ENCODE measurements at places on chromosomes 6 and 20.

- no peak for DNase-seq
Observed at GRCh38 chr6:115592025-115592424, 468.7 kb downstream of the FRK start.

DNA sequence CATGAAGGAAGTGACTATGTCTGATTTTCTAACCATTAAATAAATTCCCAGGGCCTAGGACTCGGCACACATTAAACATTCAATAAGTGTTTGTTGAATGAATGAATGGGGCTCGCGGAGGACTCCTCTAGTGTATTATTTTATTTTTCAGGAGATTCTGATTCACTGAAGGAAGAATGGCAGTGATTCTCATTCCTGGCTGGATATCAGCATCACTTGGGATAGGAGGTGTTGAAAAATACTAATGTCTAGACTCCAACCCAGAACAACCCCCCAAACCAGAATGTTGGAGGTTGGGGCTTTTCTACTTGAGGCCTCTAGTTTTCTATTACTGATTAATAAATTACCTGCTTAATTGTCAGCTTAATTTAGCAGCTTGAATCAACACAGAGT is 195.4 kb downstream of the BTBD3 start:
- DNase-seq = no peak

- no peak for DNase-seq
Observed at GRCh38 chr6:107816818-107817217, 7.3 kb downstream of the SCML4 start.

- no peak for DNase-seq
Observed at GRCh38 chr20:17617212-17617867, 47.5 kb downstream of the DSTN start.

DNA sequence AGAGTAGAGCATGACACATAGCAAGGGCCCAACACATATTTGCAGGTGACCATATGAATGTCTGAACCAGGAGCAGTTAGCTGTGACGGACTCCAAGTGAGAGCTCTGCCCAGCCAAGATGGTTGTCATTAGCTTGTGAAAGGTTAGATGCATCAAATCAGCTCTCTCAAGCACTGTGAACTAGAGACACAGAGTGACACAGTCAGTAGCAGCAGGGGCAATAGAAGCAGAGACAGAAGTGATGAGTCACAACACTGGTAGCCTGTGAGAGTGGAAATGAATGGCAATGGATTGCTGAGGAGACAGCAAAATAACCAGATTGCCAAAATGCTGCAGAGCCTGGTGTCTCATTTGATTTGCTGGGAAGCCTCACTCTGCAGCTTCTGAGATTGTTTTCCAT is 558.9 kb downstream of the PKHD1 start:
- no peak for DNase-seq

DNA sequence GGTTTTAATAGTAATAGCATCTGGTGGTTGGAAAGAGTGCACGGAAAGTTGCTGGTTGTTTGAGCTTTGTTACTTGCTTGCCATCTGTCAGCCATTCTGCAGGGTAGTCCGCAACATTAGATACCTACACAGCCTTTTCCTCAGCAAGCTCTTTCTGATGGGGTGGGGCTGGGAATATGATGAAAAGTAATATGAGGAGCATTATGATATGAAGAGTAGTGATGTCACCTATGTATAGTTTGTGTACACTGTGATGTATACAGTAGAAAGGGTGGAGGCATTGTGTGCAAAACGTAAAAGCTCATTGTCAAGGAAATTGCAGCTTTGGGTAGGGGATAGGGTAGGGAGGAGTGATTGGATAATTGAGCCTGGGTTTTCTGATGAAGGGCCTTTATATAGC is 16.1 kb downstream of the SCAF8 start:
- DNase-seq = no peak

All from activated CD8-positive, alpha-beta memory T cell treated with anti-CD3 and anti-CD28 coated beads for 4 hours (primary cell).